ENCODE measurements at places on chromosomes 16 and 17.

- no peak for DNase-seq
Observed at GRCh38 chr17:45135978-45136791, 698 bp downstream of the ACBD4 start.

GRCh38 chr16:1553946-1554825 lies 20.7 kb downstream of the TMEM204 start:
- DNase-seq, result no peak

DNA sequence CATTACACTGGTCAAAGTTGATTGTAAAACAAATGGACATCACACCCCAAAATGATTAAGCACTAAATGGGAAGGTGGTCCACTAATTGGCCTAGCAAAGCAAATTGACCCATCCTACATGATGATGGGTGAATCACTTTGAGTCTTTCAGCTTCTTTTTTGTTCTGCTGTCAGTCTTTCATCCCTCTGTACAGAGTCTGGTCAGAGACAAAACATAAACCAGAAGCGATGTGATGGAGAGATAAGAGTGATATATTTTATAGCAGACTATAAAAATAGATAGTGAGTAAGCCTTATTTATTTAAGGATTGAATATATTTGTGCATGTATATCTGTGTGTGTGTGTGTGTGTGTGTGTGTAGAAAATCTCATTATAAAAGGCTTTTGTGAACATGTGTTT lies 618.4 kb upstream of the SOX9 start:
- no peak for DNase-seq

- DNase-seq, result no peak
Observed at GRCh38 chr17:82050152-82050760, 1.4 kb downstream of the RFNG start.

- DNase-seq, result no peak
Observed at GRCh38 chr16:83351846-83352245, 455.9 kb upstream of the HSBP1 start.

GRCh38 chr17:82153745-82154375 lies 55.8 kb upstream of the FASN start:
- DNase-seq, result no peak

- no peak for DNase-seq
Observed at GRCh38 chr17:58985367-58985766, 121.3 kb downstream of the TRIM37 start.

DNA sequence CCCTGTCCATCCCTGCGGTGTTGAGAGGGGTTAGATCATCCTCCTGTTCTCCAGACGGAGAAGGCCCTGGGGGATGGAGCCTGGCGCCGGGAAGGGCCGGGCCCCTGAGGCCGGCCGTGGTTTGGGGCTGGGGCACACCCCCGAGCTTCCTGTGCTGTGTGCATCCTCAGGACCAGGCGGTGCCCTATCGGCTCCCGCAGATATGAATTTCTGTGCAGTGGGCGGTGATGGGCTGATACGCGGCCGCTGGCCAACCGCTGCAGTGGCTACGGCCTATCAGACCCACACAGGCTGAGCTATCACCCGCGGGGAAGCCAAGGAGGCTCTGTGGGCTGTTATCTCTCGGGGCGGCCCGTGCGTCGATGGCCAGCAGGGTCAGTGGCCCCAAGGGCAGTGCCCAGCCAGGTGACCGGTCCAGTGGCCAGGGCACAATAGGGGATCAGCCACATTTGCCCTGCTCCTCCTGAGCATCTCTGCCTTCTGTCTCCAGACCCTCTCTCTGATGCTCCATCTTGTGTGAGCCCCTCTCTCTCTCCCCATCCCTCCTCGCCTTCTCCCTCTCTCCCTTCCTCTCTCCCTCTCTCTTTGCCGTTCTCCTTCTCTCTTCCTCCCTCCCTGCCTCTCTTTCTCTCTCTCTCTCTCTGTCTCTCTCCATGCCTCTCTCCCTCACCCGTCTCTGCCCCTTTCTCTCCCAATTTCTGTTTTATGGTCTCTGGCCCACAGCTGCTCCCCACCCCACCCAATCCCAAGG lies 38.7 kb downstream of the ZFPM1 start:
- DNase-seq, result no peak

DNA sequence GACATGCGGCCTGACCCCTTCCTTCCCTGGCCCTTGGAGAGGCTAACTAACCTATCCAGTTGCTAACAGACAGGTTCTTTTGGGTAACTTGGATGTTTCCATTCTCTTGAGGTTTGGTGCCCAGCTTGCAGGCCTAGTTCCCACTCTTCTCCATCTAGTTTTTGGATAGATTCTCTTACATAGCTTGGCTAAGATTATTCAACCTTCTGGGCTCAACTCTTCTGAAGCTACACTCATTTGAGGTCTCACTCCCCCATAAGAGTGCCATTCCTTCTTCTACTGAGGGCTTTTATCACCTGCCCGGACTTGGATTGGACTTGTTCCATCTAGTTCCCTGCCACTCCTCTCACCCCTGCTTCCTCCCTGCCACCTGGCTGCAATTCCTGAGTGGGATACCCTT lies 44.1 kb upstream of the MARCHF10 start:
- DNase-seq, result no peak

DNA sequence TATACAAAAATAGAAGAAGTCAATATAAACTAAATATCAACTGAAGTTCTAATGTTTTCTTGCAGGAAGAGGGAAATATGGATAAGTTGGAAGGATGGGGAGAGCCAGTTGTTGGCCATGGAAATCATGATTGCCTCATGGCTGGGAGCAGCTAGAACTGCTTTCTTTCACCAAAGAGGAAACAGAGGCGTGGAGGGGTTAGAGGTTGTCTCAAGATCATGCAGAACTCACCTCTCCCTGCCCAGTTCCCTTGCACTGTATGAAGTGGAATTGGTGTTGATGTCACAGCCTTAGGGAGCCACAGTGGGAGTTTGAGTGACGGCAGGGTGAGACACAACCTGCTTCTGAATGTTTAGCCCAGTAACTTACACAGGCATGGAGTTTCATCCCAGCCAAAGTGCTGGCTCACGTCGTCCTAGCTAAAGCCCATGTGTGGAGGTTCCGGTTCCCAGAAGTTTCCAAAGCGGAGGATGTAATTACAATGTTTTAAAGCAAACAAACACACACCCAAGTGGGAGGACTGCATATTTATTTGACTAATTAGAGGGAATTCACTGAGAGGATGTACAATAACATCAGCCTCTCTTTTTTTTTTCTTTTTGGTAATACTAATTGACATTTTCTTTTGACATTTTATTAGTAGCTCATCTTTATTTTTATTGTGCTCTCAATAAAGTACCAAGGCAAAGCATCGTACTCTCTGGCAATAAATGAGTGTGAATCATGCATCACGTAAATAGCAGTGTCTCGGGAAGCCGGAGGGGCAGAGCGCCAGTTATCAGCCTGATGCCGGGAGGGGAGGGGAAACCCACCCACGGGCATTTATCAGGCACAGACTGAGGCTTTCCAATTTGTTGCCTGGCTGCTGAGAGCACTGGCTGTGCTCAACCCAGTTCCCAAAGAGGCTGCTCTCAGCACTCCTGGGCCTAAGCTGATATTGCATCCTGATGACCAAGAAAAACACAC lies 118.7 kb upstream of the CDH5 start:
- no peak for DNase-seq
